Naive thymus-derived CD4-positive, alpha-beta T cell (primary cell): ENCODE measurements at places on chromosomes 1 and 21. TPM values are rescaled to one million over a fixed set of nuclear protein-coding genes. Genes with fewer than 3 reads are reported as not detected.
A peak's percentile ranks its signal among the peaks of the same experiment; 100 is the strongest.

DNA sequence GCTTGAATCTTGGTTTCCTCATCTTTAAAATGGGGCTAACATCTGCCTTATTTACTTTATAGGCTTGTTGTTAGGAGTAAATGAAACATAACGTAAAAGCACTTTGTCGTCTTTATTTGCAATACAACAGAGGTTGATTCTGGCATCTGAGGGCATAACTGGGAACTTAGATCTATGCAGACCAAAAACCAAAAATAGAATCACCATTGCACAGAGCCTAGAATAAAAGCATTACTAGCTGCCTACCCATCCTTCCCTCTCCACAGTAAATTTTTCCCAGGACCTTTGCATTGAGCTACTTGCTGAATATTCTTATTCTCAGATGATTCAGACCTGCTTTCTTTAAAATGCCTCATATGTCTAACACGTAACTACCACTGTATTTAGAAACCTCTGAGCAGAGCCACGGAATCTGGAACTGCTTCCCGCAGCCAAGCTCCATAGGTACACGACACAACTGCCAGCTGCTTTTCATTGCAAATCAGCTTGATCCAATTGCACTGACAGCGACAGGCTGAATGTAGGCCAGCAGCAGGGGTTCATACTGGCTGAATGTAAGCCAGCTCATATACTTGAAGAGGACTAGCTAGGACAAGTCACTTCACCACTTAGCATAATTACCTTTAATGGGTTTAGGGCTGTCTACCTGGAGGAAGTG, 33.2 kb upstream of the SERBP1 start:
- H3K36me3 ChIP-seq = no peaks in the 10 kb centered on the region
- H3K27me3 ChIP-seq = no peaks in the 10 kb centered on the region
- no peak overlapping the region for H3K4me3 ChIP-seq
- no peak for DNase-seq
- no peak overlapping the region for H3K27ac ChIP-seq
- no peaks in the 10 kb centered on the region for H3K4me1 ChIP-seq

- DNase-seq = peak; percentile 15
- no peaks in the 10 kb centered on the region for H3K4me1 ChIP-seq
- H3K27me3 ChIP-seq = no peaks in the 10 kb centered on the region
- H3K36me3 ChIP-seq = no peaks in the 10 kb centered on the region
Observed at GRCh38 chr1:116909512-116910378, at the start of gene PTGFRN. Gene PTGFRN (plus strand): TSS chr1:116909916. CDS start chr1:116910204, 288 bp downstream.

DNA sequence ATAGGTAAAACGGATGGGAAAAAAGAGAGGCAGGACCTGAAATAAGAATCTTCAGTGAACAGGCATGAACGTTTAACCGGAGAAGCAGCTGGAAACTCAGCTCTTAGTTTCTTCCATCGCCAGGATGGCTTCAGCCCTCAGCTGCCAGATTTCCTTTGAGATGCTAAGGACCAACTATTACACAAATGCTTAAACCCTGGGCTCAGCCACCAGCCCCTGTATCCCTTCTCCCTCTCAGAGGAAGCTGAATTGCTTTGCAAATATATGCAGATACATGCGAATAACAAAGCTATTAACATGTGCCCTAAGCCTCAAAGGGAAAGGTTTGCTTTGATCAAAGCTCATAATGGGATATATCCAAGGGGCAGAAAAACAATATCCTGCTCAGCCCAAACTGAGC, 515.1 kb downstream of the OMA1 start:
- DNase-seq = no peak
- H3K4me3 ChIP-seq = no peak overlapping the region
- no peaks in the 10 kb centered on the region for H3K36me3 ChIP-seq
- H3K4me1 ChIP-seq = no peaks in the 10 kb centered on the region
- H3K27ac ChIP-seq = no peak overlapping the region

DNA sequence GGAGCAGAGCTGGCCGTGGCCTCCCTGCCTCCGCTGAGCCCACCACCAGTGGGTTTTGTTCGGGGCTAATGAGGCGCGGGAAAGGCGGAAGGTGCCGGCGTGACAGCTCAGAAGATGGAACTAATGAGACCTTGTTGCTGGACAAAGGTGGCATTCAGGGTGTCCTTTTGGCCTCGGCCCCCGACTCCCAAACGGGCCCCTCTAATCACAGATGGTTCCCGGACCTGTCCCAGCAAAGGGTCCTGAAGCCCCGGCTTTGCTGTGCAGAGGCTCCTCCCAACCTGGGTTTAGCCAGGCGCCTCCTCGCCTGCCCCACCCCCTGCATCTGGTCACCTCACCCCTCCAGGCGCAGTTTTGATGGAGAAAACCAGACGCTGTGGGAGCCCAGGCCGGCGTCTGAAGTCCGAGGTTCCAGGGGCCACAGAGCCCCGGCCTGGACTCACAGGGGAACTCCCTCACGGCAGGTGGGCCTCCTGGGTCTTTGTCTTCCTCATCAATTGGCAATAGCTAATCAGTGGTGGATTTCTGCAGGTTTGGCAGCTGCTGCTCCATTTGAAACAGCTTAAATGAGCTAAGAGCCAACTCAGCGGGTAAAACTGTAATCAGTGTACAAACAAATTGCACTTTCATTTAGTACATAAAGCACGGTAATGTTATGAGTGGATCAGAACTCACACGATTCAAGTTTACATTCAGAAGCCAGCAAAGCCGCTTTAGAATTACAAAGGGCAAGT, 44.3 kb upstream of the ADARB1 start:
- H3K36me3 ChIP-seq = no peaks in the 10 kb centered on the region
- no peaks in the 10 kb centered on the region for H3K4me1 ChIP-seq
- H3K27me3 ChIP-seq = no peaks in the 10 kb centered on the region
- H3K27ac ChIP-seq = no peak overlapping the region

GRCh38 chr21:42079939-42080787, 9.0 kb downstream of the UMODL1 start:
- H3K4me3 ChIP-seq = no peak overlapping the region
- H3K27ac ChIP-seq = no peak overlapping the region
- no peak for DNase-seq
- no peaks in the 10 kb centered on the region for H3K36me3 ChIP-seq
- no peaks in the 10 kb centered on the region for H3K27me3 ChIP-seq

DNA sequence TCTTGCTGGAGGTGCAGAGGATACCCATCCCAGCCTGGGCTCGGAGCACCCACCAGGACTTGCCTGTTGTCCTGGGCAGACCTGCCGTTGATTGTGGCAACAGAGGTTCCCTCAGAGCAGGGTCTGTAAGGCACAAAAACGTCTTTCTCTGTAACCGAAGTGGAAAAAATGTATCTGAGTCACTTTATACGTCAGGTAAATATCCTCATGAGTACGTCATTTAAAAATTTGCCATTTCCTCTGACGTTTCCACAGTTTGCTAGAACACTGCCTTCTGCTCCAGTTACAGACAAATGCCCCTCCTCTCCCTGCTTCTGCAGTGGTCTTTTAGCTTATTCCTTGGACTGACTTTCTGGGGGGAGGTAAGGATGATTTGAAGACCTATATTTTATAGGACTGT, 326.8 kb downstream of the HHAT start:
- H3K36me3 ChIP-seq = no peaks in the 10 kb centered on the region
- H3K4me3 ChIP-seq = no peak overlapping the region
- H3K27ac ChIP-seq = no peak overlapping the region
- no peaks in the 10 kb centered on the region for H3K4me1 ChIP-seq
- DNase-seq = no peak
- no peaks in the 10 kb centered on the region for H3K27me3 ChIP-seq

Gene NBPF6
- 0.27 and 0.46 TPM in 2 replicates for total RNA-seq

Gene FBLIM1
- not detected in 2 replicates for total RNA-seq

GRCh38 chr21:41246808-41247207, 69.8 kb upstream of the FAM3B start:
- DNase-seq = no peak
- no peaks in the 10 kb centered on the region for H3K27me3 ChIP-seq
- H3K4me3 ChIP-seq = no peak overlapping the region
- H3K27ac ChIP-seq = no peak overlapping the region

GRCh38 chr1:178405137-178405536, 91.6 kb downstream of the CLEC20A start:
- no peak overlapping the region for H3K27ac ChIP-seq
- H3K4me3 ChIP-seq = no peak overlapping the region
- DNase-seq = no peak
- H3K27me3 ChIP-seq = peaks cover 4% of the 10 kb centered on the region
- H3K36me3 ChIP-seq = no peaks in the 10 kb centered on the region

DNA sequence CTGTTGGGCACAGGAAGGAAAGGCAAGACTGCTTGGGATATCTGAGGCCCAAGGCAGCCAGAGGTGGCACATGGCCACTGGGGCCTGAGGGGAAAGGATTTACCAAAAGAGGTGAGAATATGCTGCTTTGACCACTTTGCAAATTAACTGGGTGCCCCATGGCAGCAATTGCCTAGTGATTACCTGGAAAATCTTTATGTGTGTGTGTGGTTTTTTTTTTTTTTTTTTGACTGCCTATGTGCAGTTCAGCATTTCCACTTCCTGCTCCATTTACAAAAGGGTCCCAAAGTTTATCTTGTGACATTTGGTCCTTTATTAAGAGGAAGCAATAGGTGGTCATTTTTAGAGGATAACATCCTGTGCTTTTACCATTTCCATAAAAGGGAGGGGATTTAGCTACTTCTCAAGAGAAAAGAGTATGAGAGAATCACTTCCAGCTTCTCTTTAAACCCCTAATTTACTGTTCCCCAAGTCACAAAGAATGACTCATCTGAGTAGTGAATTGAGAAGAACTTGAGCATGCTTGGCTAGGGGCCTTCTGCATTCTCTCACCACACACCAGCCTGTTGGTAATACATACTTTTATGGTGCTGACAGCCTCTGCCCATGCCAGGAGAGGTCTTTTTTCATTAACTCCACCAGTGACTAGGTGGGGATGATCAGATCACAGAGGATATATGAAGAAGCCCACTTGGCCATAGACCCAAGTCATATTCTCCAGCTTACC, 52.1 kb downstream of the SYDE2 start:
- no peaks in the 10 kb centered on the region for H3K4me1 ChIP-seq
- H3K27ac ChIP-seq = no peak overlapping the region
- H3K27me3 ChIP-seq = no peaks in the 10 kb centered on the region

- no peaks in the 10 kb centered on the region for H3K4me1 ChIP-seq
- no peak overlapping the region for H3K27ac ChIP-seq
- H3K4me3 ChIP-seq = no peak overlapping the region
- no peaks in the 10 kb centered on the region for H3K27me3 ChIP-seq
Observed at GRCh38 chr1:33692206-33693188, 171.4 kb upstream of the HMGB4 start.

- H3K27me3 ChIP-seq = no peaks in the 10 kb centered on the region
- DNase-seq = no peak
- no peak overlapping the region for H3K4me3 ChIP-seq
- no peaks in the 10 kb centered on the region for H3K36me3 ChIP-seq
Observed at GRCh38 chr1:97603776-97604175, 317.1 kb downstream of the DPYD start.

DNA sequence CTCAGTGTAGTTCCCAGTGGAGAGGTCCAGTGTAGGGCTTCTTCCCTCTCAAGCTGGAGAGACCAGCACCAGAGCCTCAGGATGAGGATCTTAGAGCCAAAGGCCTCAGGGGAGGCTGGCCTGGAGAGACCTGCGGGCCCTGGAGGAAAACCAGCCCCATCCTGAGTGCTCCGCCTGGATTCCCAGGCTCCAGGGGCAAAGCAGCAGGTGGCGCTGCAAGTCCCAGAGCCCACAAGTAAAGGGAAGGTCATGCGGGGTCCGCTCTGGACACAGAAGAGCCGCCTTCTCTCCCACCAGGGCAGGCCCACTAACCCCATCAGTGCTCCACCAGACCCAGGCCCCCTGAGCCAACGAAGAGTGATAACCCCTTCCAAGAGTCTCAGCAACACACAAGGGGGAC, 22.7 kb downstream of the PGBD5 start:
- H3K36me3 ChIP-seq = no peaks in the 10 kb centered on the region
- no peaks in the 10 kb centered on the region for H3K27me3 ChIP-seq
- H3K4me1 ChIP-seq = no peaks in the 10 kb centered on the region
- no peak overlapping the region for H3K4me3 ChIP-seq
- DNase-seq = no peak

GRCh38 chr21:46545363-46545762, 59.5 kb downstream of the S100B start:
- DNase-seq = no peak
- H3K36me3 ChIP-seq = no peaks in the 10 kb centered on the region
- peak overlapping the region; percentile 59 for H3K27ac ChIP-seq

DNA sequence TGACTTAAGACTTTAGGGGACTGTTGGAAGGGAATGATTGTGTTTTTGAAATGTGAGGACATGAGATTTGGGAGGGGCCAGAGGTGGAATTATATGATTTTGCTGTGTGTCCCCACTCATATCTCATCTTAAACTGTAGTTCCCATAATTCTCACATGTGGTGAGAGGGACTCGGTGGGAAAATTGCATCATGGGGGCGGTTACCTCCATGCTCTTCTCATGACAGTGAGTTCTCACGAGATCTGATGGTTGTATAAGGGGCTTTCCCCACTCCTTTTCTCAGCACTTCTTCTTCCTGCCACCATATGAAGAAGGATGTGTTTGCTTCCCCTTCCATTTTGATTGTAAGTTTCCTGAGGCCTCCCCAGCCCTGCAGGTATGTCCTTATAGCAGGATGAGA, 35.0 kb upstream of the SCAF4 start:
- no peak overlapping the region for H3K4me3 ChIP-seq
- H3K27ac ChIP-seq = no peak overlapping the region
- H3K27me3 ChIP-seq = no peaks in the 10 kb centered on the region
- no peaks in the 10 kb centered on the region for H3K36me3 ChIP-seq
- no peaks in the 10 kb centered on the region for H3K4me1 ChIP-seq

Gene HES3
- not detected for total RNA-seq

Gene OR6N1
- not detected for total RNA-seq

Gene PTGS2
- total RNA-seq = not detected

- no peaks in the 10 kb centered on the region for H3K36me3 ChIP-seq
- no peak overlapping the region for H3K4me3 ChIP-seq
- no peaks in the 10 kb centered on the region for H3K4me1 ChIP-seq
- DNase-seq = no peak
Observed at GRCh38 chr1:168634951-168635532, 58.6 kb downstream of the XCL1 start.

Gene SELE
- not detected for total RNA-seq

DNA sequence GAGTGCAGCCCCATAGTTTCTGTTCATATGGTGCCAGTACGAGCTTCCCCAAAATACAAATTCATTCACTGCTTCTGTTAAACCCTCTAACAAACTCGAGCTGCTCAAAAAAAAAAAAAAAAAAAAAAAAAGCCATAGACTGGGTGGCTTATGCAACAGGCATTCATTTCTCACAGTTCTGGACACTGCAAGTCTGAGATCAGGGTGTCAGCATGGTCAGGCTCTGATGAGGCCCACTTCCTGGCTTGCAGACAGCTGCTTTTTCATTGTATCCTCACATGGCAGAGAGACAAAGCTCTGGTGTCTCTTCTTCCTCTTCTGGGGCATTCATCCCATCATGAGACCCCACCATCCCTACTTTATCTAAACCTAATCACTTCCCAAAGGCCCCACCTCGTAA, 121.6 kb downstream of the PTBP2 start:
- no peak overlapping the region for H3K4me3 ChIP-seq
- H3K27me3 ChIP-seq = no peaks in the 10 kb centered on the region
- H3K36me3 ChIP-seq = no peaks in the 10 kb centered on the region

GRCh38 chr1:198798923-198799386, 160.1 kb downstream of the PTPRC start:
- H3K36me3 ChIP-seq = no peaks in the 10 kb centered on the region
- no peak for DNase-seq
- no peak overlapping the region for H3K27ac ChIP-seq
- H3K4me3 ChIP-seq = no peak overlapping the region
- H3K4me1 ChIP-seq = no peaks in the 10 kb centered on the region
